ENCODE measurements at places on chromosomes 3 and 15. TPM values are rescaled to one million over a fixed set of nuclear protein-coding genes. Genes with fewer than 3 reads are reported as not detected.

- DNase-seq: no peak
These were observed 89.3 kb upstream of the CCDC80 start for GRCh38 chr3:112730210-112730609.

- no peak for DNase-seq
These were observed 875 bp upstream of the HLTF start for GRCh38 chr3:149087208-149087607.

The RASA2 gene
- 3.9 TPM for polyA plus RNA-seq

DNA sequence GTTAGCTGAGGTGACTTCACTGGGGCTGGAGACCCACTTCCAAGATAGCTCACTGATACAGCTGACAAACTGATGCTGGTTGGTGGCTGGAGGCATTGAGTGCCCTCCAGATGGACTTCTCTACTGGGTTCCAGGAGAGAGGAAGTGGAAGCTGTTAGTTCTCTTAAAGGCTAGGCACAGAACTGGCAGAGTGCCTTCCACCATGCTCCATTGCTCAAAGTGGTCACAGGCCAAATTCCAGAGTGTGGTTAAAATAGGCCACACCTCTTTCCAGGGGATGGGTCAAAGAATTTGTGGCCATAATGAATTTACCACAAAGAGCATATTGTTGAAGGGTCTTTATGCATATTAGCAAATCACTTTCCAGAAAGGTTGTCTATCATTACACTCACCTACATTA lies 74.2 kb downstream of the NMD3 start:
- no peak for DNase-seq

- peak; percentile 12 for DNase-seq
These were observed 1.2 kb downstream of the ZBTB11 start for GRCh38 chr3:101675709-101676215.

GRCh38 chr3:79253271-79253670 lies 514.5 kb downstream of the ROBO1 start:
- DNase-seq: no peak
